ENCODE measurements at places on chromosomes 3 and 15.
A peak's percentile ranks its signal among the peaks of the same experiment; 100 is the strongest.

DNA sequence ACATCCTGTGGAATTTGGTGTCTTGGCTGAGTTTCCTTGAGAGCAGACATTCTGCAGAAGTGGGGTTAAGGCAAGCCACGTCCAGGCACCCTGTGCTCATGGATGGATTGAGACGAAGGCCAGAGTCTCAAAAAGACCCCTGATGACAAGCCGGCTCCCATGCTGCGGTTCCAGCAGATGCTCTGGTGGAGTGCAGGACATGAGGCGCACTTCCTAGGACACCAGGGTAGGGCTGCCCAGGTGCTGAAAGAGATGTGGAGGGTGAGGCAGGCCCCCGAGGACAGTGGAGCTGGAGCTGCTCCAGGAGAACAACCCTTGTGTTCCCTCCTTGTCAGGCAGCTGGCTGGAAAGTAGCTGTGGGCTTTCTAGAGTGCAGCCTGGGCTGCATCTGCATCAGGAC lies 81.0 kb downstream of the ASB7 start:
- DNase-seq, result no peak

DNA sequence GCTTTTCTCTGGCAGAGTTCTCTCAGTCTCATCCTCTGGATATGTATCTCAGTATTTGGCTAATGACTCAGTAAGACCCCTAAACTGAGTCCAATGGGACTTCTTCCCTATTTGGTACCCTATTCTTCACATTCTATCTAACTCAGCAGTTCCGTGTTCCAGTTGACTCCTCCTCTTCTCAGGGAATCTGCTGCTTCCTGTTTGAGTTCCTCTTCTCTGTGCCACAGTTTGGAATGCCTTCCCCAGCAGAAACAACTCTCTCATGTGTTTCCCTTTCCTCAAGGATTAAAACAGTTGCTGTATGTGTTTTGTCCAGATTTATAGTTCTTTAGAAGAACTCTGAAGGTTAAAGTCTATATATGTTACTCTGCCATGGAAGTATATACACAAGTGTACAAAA lies 344.0 kb upstream of the RARB start:
- no peak for DNase-seq

GRCh38 chr15:63605816-63606215 lies 8.6 kb downstream of the FBXL22 start:
- peak; percentile 49 for DNase-seq

DNA sequence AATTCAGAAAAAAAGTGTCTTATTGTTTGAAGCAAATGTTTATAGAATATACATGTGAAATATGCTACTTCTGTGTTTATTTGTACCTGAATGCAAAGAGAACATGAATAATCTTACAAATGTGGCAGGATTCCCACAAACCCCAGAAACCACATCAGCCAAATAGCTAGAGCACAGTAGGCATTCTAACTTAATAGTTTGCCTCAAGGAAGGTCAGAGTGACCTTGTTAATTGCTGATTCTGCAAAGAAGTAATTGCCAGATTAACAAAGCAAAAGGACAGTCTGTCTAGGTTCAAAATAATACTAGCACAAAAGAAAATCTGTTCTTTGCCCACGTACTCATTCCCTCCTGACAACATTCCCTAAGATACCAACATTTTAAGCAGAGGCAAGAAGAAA lies 604.0 kb downstream of the PYDC2 start:
- no peak for DNase-seq

DNA sequence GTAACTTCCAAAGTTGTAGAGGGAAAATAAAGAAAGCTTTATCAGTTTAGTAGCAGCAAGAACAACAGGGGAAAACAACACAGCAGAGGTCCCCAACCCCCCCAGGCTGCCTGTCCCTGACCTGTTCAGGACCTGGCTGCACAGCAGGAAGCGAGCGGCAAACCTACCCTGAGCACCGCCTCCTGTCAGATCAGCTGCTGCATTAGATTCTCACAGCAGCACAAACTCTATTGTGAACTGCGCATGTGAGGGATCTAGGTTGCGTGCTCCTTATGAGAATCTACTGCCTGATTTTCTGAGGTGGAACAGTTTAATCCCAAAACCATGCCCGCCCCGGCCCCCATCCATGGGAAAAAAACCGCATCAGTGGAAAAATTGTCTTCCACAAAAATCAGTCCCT lies 40.3 kb downstream of the USP50 start:
- DNase-seq, result no peak

GRCh38 chr3:194133661-194134230 lies 2.2 kb upstream of the HES1 start:
- DNase-seq, result peak; percentile 22

DNA sequence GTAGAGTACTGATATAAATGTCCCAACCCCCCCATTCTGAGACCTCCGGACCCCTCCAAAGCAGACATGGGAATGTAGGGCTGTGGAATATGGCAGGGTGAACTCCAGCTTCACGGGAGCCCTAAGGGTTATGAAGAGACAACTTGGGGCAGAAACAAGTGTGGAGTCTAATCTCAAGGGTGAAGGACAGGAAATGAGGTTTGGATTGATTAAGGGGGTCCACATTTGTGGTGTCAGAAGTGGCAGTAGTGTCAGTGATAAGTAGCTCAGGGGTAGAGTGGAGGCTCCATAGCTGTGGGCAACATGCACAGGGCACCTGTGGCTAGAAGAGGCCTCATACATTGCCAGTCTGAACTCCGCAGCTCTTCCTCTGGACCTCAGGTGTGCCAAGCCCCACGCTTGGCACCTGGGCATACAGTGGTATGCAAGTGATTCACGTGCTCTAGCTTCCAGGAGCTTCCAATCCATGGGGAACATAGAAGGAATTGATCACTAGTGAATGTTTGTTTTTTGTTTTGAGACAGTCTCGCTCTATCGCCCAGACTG lies 4.1 kb upstream of the P4HTM start:
- DNase-seq, result no peak

All from activated CD4-positive, alpha-beta T cell treated with anti-CD3 and anti-CD28 coated beads for 4 hours (primary cell).